Activated CD8-positive, alpha-beta memory T cell treated with anti-CD3 and anti-CD28 coated beads for 1 hour (primary cell): ENCODE measurements at places on chromosomes 3 and 15.

- no peak for DNase-seq
Observed at GRCh38 chr15:63384906-63385305, 3.3 kb upstream of the CA12 start.

- no peak for DNase-seq
Observed at GRCh38 chr3:105731686-105732085, 137.1 kb downstream of the CBLB start.

GRCh38 chr3:32583708-32584107, 13.1 kb upstream of the DYNC1LI1 start:
- DNase-seq, result no peak

DNA sequence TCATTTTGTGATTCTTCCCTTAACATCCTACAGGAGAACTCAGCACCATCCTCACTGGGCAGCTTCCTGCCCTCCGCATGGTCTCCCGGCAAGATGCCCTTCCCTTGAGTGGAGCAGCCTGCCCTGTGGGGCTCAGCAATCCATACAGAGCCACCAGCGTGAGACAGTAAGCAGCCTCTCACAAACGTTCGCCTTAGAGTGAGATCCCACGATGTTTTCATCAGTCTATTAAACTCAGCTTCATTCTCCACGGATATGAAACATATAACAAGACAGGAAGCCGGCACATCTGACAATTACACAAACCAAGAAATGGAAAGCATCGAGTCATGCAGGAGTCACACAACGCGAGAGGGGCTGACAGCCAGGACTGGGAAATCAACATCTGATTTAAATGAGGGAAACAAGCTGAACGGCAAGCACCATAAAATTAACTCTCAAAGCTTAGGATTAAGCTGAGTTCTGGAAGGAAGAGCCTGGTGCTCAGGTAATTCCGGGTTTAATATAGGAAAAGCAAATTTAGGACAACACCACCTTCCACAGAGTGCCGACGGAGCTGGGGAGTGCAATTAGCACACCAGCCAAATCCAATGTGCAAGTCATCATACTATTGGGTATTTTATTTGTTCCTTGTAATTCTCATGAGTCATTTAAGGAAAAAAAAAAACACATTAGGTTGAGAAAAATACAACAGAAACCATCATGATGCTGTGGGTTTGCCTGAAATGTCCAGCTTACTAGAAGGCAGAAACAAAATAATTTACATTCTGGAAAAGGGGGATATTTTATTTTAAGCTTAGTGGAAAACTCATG, 272.0 kb downstream of the OCA2 start:
- DNase-seq, result no peak

DNA sequence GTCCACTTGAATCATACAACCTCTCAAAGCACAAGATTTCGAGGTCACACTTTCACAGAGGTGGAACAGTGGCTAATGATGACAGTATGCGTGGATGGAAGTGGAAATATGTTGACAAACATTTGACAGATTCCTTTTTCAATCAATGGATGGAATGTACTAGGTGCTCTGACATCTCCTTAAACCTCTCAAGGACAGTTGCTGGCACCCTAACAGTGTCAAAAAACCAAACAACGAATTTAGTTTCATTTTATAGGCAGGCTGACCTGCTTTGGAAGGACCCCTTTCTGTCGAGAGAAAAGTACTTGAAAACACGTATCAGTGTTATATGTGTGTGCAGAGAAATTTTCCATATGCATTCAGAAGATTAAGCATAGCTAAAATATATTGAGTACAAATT, 779.8 kb upstream of the LMCD1 start:
- DNase-seq, result no peak

DNA sequence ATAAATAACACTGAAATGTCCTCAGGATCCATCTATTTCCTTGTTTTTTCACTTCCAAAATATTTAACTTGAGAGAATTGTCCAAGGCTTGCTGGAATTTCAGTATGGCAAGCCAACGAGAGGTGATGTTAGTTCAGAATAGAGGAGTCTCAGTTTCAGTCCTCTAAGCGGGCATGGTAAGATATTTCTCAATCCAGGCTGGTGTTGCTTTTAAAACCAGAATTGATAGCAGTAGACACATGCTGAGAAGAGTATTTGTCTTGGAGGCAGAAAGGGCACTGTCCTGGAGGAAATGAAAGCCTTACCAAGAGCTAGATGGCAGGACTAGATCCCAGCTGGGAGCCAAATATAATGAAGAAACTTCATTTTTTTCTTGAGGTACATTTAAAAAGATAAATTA, 23.1 kb downstream of the PHLDB2 start:
- DNase-seq, result no peak
